ENCODE measurements at places on chromosomes 12 and 14. TPM values are rescaled to one million over a fixed set of nuclear protein-coding genes. Genes with fewer than 3 reads are reported as not detected.

Gene SCNN1A
- total RNA-seq: 1.5 TPM

DNA sequence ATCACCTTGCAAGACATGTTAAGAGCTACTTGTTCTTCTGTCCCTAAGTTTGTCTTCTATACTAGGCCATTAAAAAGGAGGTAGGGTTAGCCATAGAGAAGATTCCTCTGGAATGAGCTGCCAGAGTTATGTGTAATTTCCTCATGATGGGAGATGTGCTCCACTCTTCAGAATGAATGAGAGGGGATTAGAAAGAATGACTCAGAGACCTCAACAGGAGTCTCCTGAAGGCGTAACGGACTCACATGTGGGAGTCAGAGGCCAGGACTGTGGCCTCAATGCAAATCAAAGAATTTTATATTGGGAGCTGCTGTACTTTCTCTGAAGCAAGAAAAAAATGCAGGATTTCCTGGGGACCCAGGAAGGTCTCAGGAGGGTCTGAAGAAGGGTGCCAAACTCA lies 87.8 kb upstream of the ATXN7L3B start:
- no peak for DNase-seq

Gene RAPGEF3
- total RNA-seq: 43.5 TPM

Gene TAS2R30
- total RNA-seq: 1.5 TPM

- DNase-seq: no peak
Measured at GRCh38 chr12:87270919-87271318, 758.3 kb downstream of the C12orf50 start.

GRCh38 chr12:108511633-108512540 lies 3.2 kb upstream of the FICD start:
- peak; percentile 94 for DNase-seq

Data from esophagus muscularis mucosa (tissue), 4 donors.